Activated CD4-positive, alpha-beta T cell treated with anti-CD3 and anti-CD28 coated beads, Interleukin-2, amount 50 U/mL, for 24 hours (primary cell): ENCODE measurements at places on chromosomes 4 and X.

DNA sequence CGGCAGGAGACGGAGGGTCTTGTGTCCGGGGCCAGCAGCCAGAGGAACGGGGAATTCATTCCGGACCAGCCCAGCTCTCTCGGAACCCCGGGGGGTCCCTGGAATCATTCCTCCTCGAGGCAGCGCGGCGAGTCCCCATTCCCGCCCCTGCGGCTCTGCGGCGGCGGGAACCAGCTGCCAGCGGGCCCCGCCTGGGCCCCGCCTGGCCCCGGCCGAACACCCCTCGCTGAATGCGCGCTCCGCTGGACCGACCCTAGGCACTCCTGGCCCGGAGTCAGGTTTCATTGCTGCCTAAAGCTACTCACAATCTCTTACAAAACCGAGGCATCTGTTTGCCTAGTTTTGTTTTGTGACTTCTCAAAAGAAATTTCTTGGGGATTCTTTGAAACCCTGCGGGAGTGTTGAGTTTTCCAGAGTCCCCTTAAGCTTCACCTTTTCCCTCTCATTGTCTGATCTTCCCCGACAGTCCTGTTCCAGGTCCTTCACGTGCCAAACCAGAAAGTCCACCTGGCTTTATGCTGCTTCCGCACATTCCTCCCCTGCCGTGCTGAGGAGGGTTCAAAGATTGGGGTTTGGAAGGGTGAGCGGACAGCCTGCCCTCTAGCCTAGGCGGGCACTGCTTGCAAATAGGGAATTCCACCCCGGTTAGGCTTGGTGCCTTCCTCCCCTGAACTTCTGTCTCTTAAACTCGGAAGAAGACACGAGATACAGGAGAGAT, 789 bp downstream of the ARHGAP10 start:
- DNase-seq, result no peak

- DNase-seq, result no peak
Measured at GRCh38 chr4:150173432-150173861, 95.2 kb downstream of the DCLK2 start.

DNA sequence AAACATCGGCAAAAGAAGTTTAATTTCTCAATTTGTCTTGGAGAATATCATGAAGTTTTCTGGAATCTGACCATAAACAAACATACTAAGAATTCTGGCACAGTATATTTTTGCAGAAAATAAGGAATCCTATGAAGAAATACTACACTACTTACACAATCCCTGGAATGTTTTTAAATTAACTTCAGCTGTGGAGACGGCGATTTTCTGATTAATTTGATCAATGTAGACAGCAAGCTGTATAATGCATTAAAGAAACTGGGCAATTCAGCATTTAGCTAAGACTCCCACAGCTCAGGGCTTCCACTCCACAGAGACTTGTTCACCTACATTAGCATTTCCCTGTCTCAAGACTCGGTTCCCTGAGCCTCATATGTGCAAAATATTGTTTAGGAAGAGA, 12.2 kb downstream of the EGFL6 start:
- DNase-seq, result no peak

GRCh38 chr4:157918036-157918832, 254.6 kb downstream of the GASK1B start:
- no peak for DNase-seq

DNA sequence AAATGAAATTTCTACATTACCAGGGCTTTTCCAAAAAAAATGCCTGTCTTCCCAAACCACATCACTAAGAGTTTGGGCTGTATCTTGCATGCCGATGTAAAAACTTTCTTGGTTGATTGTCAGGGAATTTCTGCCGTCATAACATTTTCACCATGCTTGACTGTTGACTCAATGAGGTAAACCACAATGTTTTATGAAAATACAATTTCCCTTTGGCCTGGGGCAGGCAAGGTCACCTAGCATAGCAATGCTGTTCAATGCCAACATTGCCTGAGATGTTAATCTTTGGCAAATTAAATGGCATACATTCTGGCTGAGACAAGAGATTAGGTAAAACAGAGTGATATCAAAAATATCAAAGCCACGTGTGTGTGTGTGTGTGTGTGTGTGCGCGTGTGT, 137.1 kb upstream of the TBL1X start:
- no peak for DNase-seq

DNA sequence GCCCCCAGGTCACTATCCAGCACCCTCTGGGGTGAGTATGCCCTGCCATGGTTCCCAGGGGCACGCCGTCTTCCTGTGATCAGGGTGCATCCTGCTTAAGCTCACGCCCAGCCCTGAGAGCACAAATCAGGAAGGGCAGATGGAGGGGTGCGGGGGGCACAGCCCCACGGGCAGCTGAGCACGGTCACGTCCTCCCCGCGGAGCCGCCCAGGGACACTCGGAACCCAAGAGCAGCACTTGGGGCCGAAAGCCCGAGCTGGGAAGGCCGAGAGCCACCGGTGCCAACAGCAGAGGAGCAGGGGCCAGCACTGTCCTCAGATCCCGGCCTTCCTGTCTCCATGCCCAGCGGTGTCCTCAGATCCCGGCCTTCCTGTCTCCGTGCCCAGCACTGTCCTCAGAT, 21.5 kb downstream of the NELFA start:
- no peak for DNase-seq

DNA sequence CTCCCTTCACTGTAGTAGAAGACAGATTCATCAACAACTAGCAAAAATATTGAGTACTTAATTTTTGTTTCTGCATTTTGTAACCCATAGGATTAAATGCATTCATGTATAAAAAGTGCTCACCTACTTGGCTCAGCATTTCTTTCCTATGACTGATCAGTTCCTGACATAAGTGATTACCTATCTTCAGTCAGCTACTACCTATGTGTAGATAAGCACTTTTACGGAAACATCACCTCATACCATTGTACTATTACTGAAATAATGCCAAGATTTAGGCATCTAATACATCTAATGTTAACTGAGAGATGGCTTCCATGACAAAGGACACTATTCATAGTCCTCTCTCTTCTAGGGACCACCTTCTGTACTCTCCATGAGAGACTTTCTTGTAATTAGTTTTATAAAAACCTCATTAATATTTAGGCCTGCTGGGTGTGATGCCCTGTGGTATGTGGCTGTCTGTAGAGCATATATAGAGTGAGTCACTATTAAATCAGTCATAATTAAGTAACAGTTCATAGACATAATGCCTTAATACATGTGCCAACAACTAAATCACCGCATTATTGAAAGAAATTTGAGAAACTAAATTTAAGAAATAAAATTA, 147.0 kb downstream of the PDGFC start:
- no peak for DNase-seq

GRCh38 chrX:25204182-25204581, 188.4 kb upstream of the ARX start:
- DNase-seq, result no peak
